Caco-2 (cell line): ENCODE measurements at places on chromosomes 1 and 21. TPM values are rescaled to one million over a fixed set of nuclear protein-coding genes. Genes with fewer than 3 reads are reported as not detected.

- DNase-seq = no peak
These were observed 270.2 kb upstream of the CSF3R start for GRCh38 chr1:36752891-36753361.

DNA sequence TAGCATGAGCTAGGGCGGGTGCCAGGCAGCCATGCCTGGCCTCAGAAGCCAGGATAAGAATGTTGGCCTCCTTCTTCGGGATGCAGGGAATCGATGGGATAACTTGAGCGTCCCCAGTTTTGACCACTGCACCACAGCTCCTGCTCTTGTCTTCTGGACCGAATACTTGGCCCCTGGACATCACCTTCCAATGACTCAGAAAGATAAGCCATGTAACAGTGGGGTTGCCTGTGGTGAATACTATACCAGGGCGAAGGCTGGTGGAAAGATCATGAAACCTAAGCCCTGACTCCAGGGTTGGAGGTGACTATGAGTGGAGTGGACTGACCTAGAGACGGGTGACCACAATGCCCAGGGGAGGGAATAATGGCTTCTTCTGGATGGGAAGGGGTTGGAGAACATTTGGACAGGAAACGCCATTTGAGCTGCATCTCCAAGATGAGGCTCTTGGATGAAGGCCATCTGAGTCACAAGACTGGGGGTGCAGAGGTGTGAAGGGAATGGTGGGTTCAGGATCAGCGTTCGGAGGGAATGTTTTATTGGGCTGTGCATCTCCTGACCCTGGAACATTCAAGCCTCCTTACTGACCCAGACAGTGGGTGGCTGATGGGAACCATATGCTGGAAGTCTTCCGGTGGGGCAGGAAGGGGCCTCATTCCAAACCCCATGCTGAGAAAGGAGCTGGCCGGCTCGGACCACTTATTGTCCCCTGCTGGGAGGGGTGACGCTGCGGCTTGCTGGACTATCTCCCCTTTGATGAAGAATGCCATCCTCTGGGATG, 18.5 kb upstream of the KCNE2 start:
- DNase-seq = no peak

- DNase-seq = peak; percentile 67
These were observed 39.4 kb downstream of the ABCG1 start for GRCh38 chr21:42258150-42258884.

- peak; percentile 73 for DNase-seq
These were observed at the start of gene WLS for GRCh38 chr1:68232289-68233148. Gene WLS (minus strand): TSS chr1:68232523. CDS start chr1:68232299, 224 bp downstream.

TIAM1 gene
- 5.2 and 5.5 TPM in 2 replicates for total RNA-seq
